ENCODE measurements at places on chromosomes 12 and 14.

GRCh38 chr12:30828686-30829085 lies 73.9 kb upstream of the CAPRIN2 start:
- no peak for DNase-seq

GRCh38 chr12:2783936-2784600 lies 10.7 kb upstream of the FKBP4 start:
- DNase-seq = peak; percentile 69

- no peak for DNase-seq
Measured at GRCh38 chr12:3010214-3010930, 51.2 kb downstream of the TEAD4 start.

- DNase-seq = no peak
Measured at GRCh38 chr12:102298022-102298421, 100.4 kb upstream of the PMCH start.

- no peak for DNase-seq
Measured at GRCh38 chr12:126483145-126484068, 1418.2 kb downstream of the AACS start.

DNA sequence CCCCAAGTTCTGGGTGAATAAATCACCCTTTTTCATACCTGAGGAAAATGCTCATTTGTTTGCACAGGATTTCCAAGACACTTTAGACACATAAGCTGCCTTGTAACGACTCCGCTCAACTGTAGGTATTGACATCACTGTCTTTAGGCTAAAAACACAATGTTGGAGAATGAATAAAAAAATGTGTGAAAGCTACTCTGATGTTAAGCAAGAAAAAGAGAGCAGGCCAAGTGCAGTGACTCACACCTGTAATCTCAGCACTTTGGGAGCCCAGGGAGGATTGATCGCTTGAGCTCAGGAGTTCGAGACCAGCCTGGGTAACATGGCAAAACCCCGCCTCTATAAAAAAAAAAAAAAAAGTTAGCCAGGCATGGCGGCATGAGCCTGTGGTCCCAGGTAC lies 11.1 kb upstream of the CIPC start:
- no peak for DNase-seq

DNA sequence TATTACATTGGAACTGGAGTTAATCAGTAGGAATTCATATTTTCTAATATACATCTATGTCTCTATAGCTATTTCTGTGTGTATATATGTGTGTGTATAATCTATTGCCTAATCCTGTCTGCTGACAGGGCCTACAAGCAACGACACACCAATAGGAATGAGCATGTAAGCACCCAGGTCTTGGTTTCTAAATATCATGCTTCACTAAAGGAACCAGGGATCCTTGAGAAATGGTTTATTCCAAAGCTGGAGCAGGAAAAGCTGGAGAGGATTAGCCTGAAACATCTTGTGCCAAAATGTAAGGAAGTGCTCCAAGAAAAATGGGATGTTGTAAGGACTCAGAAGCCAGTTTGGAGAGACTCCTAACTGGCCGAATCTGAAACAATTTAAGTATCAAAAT lies 29.3 kb upstream of the LGALS3 start:
- no peak for DNase-seq

DNA sequence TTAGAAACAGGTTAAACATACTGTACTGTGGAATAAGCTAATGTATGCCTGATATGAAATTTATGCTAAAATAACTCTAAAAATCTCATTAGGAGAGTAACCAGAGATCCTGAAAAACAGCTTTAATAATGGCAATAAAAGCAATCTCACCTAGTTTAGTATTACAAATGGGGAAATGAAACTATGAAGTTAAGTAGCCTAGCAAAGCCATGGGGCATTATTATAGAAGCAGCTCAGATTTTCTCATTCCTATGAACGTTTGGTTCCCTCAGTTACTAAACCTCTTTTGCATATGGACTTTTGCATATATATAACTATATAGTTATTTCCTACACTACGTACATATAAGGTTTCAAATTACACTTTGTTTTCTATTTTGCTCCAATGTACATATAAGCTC lies 25.0 kb upstream of the APPL2 start:
- DNase-seq = no peak

- peak; percentile 56 for DNase-seq
Measured at GRCh38 chr12:122003651-122004611, 17.8 kb upstream of the BCL7A start.

DNA sequence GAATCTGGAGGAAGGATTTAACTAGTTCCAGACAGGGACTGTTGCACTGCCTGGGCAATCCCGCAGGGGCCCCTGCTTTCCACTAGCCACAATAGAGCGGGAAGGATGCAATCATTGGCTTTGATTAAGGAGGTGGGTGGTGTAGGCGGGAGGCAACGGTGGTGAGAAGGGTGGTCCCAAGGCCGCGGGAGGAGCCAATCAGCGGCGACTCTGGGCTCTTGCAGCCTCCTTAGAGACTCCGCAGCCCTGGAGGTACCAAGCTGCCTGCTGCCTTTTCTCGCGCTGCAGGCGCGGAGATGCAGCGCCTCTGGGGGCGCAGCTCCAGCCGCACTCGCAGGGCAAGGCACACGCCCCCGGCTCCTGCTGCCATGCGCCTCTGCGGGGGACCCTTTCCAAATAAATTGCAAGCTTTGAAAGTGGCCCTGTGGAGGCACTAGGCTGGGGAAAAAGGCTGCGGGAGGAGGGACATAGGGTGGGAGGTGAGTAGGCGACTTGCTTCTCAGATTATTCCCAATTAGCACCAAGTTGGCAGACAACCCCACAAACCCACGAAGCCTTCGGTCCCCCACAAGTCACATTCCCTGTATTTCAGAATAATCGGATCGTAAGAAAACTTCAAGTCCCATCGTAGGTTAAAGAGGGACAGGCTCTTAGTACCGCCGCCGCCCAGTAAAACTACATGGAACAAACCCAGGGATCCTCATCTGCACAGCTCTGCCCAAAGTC lies 858 bp upstream of the KCNA1 start:
- peak; percentile 74 for DNase-seq

DNA sequence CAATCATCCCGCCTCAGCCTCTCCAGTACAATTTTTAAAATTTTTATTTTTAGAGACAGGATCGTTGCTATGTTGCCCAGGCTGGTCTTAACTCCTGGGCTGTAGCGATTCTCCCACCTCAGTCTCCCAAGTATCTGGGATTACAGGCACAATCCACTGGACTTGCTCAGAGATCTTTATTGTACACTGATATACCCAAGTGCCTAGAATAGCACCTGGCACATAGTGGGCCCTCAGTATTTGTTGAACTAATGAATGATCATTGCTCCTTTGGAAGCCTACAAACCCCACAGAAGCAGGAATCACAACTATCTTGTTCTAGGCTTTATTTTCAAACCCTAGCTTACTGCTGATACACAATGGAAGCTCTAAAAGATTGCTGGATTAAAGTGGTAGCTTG lies 1.9 kb upstream of the PNN start:
- DNase-seq = no peak

DNA sequence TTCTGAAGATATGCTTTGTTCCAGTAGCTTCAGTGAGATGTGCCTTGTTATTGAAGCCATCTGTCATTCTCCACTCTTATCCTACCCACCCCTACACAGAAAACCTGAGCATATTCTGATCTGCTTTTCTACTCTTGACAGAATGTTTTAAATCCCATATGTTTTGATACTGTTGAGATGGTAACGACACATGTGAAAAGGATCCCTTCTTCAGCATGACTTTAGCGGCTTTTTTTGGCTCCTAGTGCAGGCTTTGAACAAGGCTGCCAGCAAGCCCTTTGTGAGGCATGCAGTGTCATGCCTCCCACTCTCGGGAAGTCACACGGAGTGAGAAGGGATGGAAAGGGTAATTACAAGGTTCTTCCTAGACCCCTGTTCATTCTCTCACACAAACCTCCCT lies 228.8 kb upstream of the RGS6 start:
- no peak for DNase-seq

DNA sequence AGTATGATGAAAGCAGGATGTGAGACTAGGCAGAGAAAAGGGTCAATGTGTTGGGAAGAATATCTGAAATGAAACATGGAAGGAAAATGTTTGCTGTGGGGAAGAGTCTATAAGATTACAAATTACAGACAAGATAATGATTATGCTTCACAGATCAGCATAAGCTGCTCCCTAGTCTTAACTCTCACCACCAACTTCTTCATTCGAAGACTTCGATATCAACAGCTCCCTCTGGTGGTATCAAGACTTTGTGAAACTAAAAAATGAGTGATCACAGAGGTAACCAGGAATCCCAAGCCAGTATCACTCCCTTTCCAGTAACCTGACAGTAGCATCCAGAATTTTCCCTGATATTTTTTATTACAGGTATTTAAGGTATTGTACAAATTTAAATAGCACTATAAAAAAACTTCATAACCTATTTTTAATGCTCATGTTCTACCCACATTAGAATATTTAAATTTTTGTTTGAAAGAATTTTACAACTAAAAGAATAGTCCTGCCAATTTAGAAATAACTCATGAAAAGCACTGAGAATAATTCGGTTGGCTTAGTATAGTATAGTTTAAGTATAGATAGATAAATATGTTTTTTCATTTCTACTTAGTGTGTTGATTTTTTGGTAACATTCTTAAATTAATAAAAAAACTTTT lies 84.4 kb downstream of the C2CD5 start:
- peak; percentile 24 for DNase-seq

DNA sequence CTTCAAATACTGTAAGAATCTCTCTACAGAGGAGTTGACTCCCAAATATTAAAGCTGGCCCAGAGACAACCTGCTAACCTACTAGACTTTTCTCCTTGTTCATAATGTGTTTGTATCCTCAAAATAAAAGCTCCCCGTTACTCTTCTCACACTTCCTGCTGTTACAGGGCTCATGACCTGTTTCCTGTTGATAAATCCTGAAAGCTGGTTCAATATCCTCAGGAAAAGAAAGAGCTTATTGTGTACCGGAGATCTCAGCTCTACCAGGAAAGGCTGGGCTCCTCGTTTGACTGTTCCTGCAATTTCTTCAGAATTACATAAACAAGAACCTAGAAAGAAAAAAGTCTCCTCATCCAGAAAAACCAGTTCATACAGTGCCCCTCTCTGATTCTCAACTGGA lies 30.8 kb downstream of the CLEC1A start:
- no peak for DNase-seq

DNA sequence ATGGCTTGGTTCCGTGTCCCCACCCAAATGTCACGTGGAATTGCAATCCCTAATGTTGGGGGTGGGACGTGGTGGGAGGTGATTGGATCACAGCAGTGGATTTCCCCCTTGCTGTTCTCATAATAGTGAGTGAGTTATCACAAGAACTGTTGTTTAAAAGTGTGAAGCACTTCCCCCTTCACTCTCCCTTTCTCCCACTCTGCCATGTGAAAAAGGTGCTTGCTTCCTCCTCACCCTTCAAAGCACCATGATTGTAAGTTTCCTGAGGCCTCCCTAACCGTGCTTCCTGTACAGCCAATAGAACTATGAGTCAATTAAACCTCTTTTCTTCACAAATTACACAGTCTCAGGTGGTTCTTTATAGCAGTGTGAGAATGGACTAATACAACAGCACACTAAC lies 5.3 kb upstream of the CEP128 start:
- DNase-seq = no peak

DNA sequence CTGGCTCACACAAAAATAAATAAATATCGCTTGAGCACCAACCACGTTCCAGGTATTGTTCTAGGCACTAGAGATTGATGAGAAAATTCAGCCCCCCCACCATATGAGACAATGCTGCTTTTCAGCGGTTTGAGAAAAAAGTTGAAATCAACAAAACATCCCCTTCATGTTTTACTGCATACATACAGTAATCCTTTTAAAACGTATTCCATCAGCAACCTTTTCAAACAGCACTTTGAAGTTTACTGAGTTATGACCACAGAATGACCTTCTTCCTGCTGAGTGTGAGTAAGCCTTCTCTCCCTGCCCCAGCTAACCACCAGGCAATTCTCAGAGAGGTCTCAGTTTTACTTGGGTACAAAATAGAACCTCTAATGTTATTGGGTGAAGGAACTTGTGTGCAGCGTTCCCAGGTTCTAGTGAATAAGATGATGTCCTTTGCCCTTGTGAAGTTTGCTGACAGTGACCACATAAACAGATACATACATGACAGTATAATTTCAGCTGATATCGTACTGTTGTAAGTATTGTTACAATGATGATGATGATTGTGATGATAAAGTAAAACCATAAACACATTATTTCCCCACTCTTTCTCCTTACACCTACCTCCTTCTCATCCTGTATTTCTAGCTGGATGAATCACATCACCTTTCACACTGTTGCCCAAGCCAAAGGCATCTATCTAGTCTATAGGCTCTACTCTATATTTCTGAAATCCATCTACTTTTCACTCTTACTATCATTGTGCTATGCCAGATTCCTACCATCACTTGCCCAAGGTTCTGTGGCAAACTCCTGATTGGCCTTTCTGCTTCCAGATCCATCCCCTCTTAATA lies 124.4 kb upstream of the KRR1 start:
- peak; percentile 25 for DNase-seq

DNA sequence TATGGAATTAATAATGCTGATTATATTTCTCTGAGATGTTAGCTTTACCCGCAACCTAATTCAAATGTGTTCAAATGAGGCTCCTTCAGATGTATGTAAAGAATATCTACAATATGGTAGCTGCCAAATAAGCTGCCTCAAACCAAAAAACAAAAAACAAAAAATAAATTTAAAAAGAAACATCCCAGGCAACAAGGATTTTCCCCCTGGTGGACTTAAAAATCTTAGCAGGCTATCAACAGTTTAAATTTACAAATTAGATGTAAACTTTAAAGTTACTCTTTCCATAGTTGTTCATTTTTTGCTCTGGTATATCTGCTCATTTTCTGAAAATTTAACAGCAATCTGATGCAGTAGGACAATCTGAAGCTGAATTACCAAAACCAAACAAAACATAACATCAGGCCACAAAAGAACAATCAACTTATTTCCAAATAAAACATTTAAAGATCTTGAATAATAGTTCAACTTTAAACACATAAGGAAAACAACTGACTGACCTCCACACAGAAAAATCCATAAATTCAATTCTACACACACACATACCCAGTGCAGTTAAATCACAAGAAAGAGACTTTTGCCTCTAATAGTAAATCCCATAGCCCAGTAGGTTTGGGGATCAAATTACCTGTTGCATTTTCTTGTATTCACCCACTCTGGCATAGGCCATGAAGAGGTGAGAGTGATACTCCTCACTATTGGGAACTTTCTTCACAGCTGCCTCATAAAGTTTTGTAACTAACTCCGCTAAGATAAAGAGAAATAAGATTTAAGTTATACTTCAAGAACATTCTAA lies 21.3 kb downstream of the NAA25 start:
- DNase-seq = no peak

GRCh38 chr12:57813111-57813970 lies 5.2 kb downstream of the AVIL start:
- DNase-seq = no peak

DNA sequence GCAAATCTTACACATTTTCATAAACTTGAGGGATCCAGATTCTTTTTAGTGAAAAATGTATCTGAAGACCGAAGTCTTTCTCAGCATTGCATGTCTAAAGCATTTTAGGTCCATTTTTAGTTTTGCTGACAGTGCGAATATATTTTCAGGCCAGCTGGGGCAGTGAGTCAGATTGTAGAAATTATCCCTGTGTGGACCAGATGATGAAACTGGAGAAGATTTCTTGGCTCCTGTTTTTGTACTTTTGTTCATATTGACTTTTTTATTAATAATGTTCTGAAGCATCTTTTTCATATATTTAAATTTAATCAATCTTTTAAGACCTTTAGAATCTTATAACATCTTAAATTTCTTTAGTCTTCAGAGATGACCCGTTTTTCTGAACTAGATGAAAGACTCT lies 173.1 kb downstream of the FLRT2 start:
- DNase-seq = no peak

- peak; percentile 12 for DNase-seq
Measured at GRCh38 chr12:122206976-122207375, 3.5 kb downstream of the B3GNT4 start.
